ENCODE measurements at places on chromosomes 3 and 15.

- no peak for DNase-seq
Observed at GRCh38 chr15:91331581-91331980, 231.5 kb downstream of the SV2B start.

DNA sequence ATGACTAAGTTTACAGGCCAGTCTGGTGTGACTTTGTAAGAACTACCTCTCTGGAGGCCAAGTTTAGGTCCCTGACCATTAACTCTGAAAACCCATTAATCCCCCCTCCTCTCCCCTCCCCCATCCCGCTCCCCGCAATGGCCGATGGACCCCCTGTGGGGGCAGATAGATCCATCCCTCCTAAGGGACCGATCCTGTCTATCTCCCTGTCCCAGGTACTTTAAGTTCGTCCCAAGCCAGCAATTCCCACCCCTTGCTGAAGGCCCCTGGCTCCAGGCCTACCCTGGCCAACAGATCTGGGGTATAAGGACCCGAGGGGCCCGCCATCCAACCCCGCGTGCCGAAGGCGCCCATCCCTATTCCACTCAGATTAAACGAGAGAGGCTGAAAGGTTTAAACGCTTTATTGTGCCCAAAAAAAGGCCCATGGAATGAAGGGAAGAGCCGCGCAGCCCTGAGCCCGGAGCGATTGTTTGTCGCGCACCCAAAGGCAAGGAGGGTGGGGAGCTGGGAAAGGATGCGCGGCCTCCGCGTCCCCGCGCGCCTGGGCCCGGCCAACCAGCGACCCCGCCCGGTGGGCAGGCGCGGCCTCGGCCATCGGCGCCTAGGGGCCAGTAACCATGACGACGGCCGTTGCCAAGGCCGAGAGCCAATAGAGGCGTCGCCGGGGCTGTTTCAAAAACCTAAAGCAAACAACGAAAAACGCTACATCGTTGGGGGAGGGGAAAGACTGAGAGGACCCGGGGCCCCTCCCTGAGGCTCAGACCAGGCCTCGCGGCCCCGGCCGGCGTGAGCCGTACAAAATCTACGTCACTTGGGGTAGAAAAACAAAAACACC is 35.9 kb downstream of the HMCES start:
- peak; percentile 93 for DNase-seq

DNA sequence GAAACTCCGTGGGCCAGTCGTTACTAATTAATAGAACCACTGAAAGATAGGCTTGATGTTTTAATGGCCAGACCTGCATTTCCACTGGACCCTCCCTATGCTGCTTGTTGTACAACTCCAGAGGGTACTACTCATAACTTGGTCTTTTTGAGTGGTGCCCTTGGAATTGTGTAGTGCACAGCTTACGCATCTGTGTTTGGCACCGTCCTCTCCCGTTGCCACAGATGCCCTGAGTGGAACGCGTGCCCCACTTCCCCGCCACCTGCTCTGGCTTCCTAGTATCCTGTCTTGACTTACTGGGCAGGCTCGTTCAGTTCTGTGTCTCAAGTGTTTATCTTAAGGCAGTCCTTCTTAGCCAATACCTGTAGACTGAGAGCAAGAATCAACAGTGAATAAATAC is 78.7 kb downstream of the USP13 start:
- DNase-seq, result no peak

GRCh38 chr3:37510755-37511154 is 336.4 kb upstream of the LRRFIP2 start:
- no peak for DNase-seq

DNA sequence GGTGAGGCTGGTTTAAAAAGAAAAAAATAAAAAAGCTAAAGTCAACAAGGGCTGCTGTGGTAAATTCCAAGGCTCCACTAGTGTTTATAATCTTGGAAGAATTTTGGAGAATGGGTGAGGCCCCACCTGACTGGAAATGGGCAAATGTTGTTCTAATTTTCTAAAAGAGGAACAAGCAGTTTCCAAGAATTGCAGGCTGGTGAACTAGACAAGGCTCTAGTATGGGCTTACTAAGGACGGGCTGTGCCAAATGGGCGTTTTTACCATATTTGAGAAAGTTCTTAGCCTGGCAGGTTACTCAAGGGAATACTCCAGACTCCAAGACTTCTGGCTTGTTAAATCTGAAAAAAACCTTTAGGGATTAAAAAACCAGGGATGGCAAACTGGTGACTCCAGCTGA is 67.0 kb upstream of the ABHD2 start:
- no peak for DNase-seq

DNA sequence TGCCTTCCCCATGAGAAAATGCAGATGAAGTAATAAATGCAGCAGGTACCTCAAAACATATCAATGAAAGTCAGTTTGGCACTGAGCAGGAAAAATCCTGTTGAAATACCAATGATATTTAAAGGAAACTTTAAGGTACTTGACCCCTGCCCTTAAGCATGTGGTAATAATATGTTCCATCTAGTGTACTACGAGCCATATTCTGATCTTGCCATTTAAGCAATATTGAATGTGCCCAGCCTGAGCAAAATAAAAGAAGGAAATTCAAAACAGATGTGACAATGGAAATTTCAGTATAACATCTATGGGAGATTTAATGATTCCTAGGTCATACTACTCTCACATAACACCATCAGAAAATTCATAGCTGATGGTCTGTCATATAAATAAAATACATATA is 191.8 kb upstream of the CGNL1 start:
- no peak for DNase-seq

GRCh38 chr15:48871542-48871941 is 6.4 kb upstream of the EID1 start:
- no peak for DNase-seq

DNA sequence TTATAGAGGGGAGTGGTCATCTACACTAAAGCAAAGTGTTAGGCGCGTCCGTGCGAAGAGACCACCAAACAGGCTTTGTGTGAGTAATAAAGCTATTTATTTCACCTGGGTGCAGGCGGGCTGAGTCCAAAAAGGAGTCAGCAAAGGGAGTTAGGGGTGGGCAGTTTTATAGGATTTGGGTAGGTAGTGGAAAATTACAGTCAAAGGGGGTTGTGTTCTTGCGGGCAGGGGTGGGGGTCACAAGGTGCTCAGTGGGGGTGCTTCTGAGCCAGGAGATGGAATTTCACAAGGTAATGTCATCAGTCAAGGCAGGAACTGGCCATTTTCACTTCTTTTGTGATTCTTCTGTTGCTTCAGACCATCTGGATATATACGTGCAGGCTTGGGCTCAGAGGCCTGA is 47.1 kb downstream of the OIP5 start:
- DNase-seq, result no peak

- DNase-seq, result no peak
Observed at GRCh38 chr3:45976191-45977091, 19.2 kb downstream of the FYCO1 start.

GRCh38 chr3:123723522-123724168 is 138.8 kb upstream of the HACD2 start:
- peak; percentile 94 for DNase-seq

- no peak for DNase-seq
Observed at GRCh38 chr15:70299931-70300869, 202.5 kb upstream of the TLE3 start.

DNA sequence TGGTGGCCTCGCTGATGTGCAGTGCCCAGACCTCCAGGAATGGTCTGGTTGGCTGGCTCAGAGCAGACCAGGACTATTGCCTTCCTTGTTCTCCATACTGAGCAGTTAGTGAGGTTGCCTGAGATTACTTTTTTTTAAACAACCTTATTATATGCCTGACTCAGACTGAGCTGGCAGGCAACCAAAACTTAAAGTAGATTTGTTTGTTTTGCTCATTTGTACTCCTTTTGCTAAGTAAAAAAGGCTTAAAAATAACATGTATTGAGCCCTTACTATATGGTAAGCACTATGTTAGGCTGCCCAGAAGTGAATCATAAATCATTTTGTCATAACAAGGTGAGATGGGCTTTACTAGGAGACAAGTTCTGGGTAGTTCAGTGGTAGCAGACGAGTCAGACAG is 92.4 kb downstream of the GHSR start:
- peak; percentile 47 for DNase-seq

GRCh38 chr15:66180531-66181097 is 72.9 kb downstream of the MEGF11 start:
- no peak for DNase-seq

- no peak for DNase-seq
Observed at GRCh38 chr3:8365541-8365940, 136.1 kb upstream of the LMCD1 start.

- DNase-seq, result no peak
Observed at GRCh38 chr15:62773369-62774165, 269.0 kb upstream of the TPM1 start.

- DNase-seq, result no peak
Observed at GRCh38 chr3:9508781-9509180, 44.8 kb downstream of the LHFPL4 start.

DNA sequence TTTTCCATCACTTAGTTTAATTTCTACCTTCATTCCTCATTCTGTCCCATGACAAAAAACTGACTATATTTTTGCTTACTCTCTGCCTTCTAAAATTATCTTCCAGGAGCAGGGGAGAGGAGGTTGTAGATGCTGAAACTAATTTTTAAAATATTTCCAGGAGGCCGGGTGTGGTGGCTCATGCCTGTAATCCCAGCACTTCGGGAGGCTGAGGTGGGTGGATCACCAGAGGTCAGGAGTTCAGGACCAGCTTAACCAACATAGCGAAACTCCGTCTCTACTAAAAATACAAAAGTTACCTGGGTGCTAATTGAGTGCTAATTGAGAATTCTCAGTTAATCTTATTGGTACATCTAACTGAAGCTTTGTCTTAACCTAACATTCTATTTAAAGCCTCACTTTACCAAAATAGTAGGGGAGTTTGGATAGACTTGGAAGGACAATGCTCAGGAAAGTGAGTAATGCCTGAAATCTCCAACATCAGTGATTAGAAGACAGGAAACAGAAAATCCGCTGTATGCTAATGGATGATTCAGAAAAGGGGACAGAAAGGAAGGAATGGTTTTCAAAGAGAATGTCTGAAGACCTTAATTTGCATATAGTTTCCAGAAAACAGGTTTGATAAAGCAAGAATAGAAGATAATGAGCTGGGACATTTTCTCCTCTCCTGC is 336.1 kb downstream of the GBE1 start:
- no peak for DNase-seq

DNA sequence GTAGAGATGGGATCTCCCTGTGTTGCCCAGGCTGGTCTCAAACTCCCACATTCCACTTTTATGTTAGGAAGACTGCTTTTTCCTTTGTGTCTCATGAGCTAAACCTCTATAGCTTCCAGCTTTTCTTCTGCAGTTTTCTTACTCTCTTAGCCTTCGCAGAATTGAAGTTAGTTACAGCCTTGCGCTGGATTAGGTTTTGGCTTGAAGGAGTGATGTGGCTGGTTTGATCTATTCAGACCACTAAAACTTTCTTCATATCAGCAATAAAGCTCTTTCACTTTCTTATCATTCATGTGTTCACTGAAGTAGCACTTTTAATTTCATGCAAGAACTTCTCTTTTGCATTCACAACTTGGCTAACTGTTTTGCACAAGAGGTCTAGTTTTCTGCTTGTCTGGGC is 254.6 kb downstream of the UBE2E2 start:
- no peak for DNase-seq

GRCh38 chr15:77527831-77528231 is 104.9 kb downstream of the LINGO1 start:
- no peak for DNase-seq

DNA sequence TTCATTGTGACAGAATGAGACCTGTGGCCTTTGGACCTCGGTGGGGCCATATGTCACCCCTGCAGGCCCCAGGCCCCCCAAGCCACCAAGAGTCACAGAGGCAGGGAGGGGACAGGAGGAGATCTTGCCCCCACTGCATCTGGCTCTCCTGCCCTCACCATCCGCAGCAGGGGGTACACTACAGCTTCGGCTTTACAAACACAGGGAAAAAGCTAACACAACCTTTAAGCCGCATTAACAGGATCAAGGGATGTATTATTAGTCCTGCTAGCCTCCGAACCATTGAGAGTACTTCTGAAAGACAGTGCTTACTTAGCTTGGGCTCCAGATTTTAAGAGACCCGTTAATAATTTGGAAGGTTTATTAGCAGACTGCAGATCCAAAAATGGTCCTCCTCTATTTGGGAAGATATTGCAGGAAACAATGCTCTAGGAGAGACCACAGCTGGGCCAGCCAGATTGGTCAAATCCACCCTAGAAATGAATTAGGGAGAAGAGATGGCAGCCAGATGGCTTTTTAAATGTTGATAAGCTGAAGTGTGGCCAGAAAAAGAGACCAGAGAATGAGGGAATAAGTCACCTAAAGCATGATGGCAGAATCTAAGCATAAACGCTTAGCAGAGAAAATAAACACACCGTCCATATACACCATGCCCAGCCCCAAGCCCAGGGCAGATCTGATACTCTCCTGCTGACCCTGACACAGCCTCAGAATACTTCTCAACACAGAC is 31.5 kb downstream of the SRGAP3 start:
- DNase-seq, result no peak

DNA sequence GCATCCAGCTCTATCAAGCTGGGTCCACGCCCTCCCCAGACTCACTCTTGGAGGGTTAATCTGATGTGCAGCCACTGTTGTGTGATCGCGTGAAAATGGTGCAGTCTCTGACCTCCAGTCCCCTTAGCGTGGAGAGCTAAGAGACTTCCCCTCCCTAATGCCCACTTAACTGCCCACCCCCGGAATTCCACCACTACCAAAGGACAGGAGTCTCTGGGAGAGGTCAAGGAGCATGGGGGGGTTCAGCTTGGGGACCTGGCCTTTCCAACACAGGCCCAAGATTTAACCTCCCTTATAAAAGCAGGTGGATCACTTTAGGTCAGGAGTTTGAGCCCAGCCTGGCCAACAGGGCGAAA is 48.8 kb downstream of the CCDC12 start:
- no peak for DNase-seq

GRCh38 chr15:31017311-31017710 is 25.9 kb upstream of the MTMR10 start:
- no peak for DNase-seq

DNA sequence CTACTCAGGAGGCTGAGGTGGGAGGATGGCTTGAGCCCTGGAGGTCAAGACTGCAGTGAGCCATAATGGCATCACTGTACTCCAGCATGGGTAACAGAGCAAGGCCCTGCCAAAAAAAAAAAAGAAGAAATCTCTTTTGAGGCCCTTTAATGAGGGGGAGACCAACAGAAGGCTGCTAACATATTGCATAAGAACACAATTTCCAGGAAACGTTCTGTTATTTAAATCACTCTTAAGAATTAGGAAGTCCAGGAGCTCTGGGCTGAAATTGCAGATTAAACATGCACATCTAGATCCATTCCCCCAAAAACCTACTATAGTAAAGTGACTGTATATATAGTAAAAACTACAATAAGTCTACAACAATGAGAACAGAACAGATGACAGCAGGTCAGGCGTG is 16.1 kb upstream of the BLM start:
- DNase-seq, result no peak

GRCh38 chr3:151839313-151839631 is 25.4 kb downstream of the AADAC start:
- no peak for DNase-seq

DNA sequence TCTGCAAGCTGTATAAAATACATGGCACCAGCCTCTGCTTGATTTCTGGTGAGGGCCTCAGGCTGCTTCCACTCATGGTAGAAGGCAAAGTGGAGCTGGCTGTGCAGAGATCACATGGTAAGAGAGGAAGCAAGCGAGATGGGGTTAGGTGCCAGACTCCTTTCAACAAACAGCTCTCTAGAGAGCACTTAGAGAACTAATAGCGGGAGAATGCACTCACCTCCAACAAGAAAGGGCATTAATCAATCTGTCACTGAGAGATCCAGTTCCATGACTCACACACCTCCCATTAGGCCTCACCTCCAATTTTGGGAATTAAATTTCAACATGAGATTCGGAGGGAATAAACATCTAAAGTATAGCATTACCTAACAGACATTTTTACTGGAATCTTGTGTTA is 644.1 kb upstream of the ARRDC4 start:
- DNase-seq, result no peak

Data from SJCRH30 (cell line).